K562 (cell line): ENCODE measurements at places on chromosomes 7 and 10. TPM values are rescaled to one million over a fixed set of nuclear protein-coding genes. Genes with fewer than 3 reads are reported as not detected.

DNA sequence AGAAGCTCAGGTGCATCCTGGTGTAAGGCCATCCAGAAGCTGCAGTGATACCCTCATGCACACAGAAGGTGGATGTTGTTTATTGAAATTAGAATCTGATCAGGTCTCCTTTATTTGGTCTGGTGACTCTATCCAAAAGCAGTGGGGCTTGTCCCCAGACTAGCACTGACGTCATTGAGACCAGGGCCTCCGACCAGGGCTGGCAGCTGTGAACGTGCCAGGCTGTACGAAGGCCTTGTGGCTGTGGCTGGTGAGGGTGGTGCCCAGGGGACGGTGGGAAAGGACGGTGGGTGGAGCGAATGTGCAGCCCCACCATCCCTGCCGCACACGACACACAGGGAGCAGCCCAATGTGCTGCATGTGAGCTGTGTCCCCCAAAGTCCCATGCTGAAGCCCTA is 160.0 kb downstream of the ADARB2 start:
- H3K27me3 ChIP-seq = peaks cover 20% of the 10 kb centered on the region
- no peak overlapping the region for H3K27ac ChIP-seq
- no peaks in the 10 kb centered on the region for H3K36me3 ChIP-seq
- no peak overlapping the region for H3K4me3 ChIP-seq

SLC13A4 gene
- total RNA-seq = 0.60 and 0.66 TPM in 2 replicates

GRCh38 chr10:129426606-129427005 is 40.4 kb upstream of the MGMT start:
- no peak overlapping the region for H3K4me3 ChIP-seq
- DNase-seq = no peak
- no peaks in the 10 kb centered on the region for H3K4me1 ChIP-seq
- no peaks in the 10 kb centered on the region for H3K36me3 ChIP-seq
- H3K27ac ChIP-seq = no peak overlapping the region
- H3K27me3 ChIP-seq = no peaks in the 10 kb centered on the region

DNA sequence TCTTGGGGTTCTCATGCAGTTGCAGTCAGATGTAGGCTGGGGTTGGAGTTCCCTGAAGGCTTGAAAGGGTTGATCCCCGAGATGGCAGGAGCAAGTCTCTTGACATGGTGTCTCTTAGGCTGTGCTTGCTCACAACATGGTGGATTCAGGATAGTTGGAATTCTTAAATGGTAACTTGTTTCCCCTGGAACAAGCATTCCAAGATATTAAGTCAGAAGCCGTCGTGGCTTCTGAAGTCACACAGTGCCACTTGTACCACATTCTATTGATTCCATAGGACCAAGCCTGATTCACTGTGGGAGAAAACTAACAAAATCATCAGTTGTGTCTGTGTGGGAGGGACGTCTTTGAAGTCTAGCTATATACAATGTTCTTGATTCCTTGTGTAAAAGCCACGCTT is 3.5 kb upstream of the SLC35B4 start:
- no peaks in the 10 kb centered on the region for H3K36me3 ChIP-seq
- no peak overlapping the region for H3K4me3 ChIP-seq
- H3K4me1 ChIP-seq = peaks cover 3% of the 10 kb centered on the region; the same call in 1 of the 3 replicates
- no peak overlapping the region for H3K27ac ChIP-seq
- no peak for DNase-seq
- H3K27me3 ChIP-seq = peaks cover 6% of the 10 kb centered on the region

FAM25G gene
- total RNA-seq = not detected in 2 replicates

DNA sequence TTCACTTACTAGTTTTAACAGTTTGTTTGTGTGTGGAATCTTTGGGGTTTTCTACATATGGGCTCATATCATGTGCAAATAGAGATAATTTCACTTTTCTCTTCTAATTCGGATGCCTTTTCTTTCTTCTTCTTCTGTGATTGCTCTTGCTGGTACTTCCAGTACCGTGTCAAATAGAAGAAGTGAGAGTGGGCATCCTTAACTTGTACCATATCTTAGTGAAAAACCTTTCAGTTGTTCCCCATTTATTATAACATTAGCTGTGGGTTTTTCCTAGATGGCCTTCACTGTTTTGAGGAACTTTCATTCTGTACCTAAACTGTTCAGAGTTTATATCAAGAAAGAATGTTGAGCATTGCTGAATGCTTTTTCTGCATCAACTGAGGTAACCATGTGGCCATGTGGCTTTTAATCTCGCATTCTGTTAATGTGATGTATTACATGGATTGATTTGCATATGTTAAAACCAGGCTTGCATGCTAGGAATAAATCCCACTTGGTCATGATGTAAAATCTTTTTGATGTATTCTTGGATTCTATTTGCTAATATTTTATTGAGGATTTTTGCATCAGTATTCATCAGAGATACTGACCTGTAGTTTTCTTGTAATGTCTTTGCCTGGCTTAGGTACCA is 78.7 kb downstream of the FAM107B start:
- DNase-seq = no peak
- no peaks in the 10 kb centered on the region for H3K4me1 ChIP-seq
- H3K36me3 ChIP-seq = no peaks in the 10 kb centered on the region
- peaks cover 19% of the 10 kb centered on the region; the same call in 2 of the 3 replicates for H3K27me3 ChIP-seq

- H3K27ac ChIP-seq = no peak overlapping the region
- peaks cover 9% of the 10 kb centered on the region for H3K4me1 ChIP-seq
- H3K4me3 ChIP-seq = no peak overlapping the region
- H3K36me3 ChIP-seq = 0 out of 3 replicates have a peak, but pooled peaks cover 2% of the 10 kb centered on the region
- no peak for DNase-seq
Observed at GRCh38 chr10:80144696-80145131, 12.2 kb downstream of the PLAC9 start.

GRCh38 chr10:102781921-102782557 is 38.3 kb downstream of the WBP1L start:
- H3K36me3 ChIP-seq = peaks cover 4% of the 10 kb centered on the region; the same call in 1 of the 3 replicates
- no peak overlapping the region for H3K4me3 ChIP-seq
- H3K27me3 ChIP-seq = no peaks in the 10 kb centered on the region
- no peak for DNase-seq

DNA sequence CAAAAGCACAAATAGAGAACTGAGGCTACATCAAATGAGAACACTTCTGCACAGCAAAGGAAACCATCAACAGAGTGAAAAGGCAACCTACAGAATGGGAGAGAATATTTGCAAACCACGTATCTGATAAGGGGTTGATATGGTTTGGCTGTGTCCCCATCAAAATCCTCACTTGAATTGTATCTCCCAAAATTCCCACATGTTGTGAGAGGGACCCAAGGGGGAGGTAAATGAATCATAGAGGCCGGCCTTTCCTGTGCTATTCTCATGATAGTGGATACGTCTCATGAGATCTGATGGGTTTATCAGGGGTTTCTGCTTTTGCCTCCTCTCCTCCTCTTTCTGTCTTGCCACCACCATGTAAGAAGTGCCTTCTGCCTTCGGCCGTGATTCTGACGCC is 120.6 kb upstream of the FRMD4A start:
- DNase-seq = no peak
- no peak overlapping the region for H3K4me3 ChIP-seq
- peaks cover 5% of the 10 kb centered on the region; the same call in 1 of the 3 replicates for H3K27me3 ChIP-seq
- H3K36me3 ChIP-seq = no peaks in the 10 kb centered on the region
- no peak overlapping the region for H3K27ac ChIP-seq

DNA sequence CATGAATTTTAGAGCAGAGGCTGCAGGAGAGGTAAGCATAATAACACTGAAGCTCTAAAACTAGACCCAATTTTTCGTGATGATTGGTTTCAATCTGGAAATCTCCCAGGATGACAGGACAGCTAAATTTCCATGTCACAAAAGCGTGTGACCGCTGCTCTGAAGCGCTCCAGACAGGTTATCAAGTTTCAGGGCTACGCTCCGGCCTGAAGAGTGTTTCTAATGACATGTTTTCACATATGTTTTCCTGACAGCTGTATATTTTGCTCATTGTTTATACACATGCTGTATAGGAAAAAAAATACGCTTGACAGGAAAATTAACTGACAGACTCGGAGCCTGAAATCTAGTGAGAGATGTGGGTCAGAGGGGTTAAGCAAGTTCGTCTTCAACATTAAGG is 219.8 kb upstream of the BMPER start:
- H3K4me1 ChIP-seq = no peaks in the 10 kb centered on the region
- H3K27me3 ChIP-seq = no peaks in the 10 kb centered on the region
- no peak overlapping the region for H3K4me3 ChIP-seq
- DNase-seq = no peak

GRCh38 chr10:100888957-100889356 is 23.8 kb upstream of the SLF2 start:
- H3K27me3 ChIP-seq = peaks cover 2% of the 10 kb centered on the region; the same call in 2 of the 3 replicates
- H3K4me3 ChIP-seq = no peak overlapping the region
- H3K4me1 ChIP-seq = no peaks in the 10 kb centered on the region
- no peak overlapping the region for H3K27ac ChIP-seq

DNA sequence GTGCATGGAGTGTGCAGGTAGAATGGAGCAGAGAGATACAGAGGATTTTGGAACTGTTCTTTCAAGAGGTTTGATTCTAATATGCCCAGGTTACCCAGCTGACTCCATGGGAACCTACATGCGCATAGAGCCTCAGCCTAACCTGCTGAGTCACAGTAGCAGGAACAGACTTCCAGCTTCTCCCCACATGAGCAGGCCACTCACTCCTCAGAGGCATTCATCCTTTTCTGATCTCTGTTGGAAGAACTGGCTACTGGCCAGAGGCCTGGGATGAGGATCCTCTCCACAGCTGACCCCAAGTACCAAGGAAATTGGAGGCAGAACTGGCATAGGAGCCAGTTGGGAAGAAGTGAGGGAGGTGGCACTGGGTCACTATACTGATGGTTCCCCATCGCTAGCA is 17.9 kb upstream of the CCSER2 start:
- no peaks in the 10 kb centered on the region for H3K27me3 ChIP-seq
- DNase-seq = no peak
- no peaks in the 10 kb centered on the region for H3K36me3 ChIP-seq
- H3K4me3 ChIP-seq = no peak overlapping the region

- H3K36me3 ChIP-seq = no peaks in the 10 kb centered on the region
- no peak for DNase-seq
- H3K4me3 ChIP-seq = no peak overlapping the region
Observed at GRCh38 chr7:157522954-157523353, 186.2 kb downstream of the DNAJB6 start.

GRCh38 chr10:81875467-81876252 is 666 bp downstream of the NRG3 start:
- H3K27ac ChIP-seq = no peak overlapping the region
- H3K27me3 ChIP-seq = no peaks in the 10 kb centered on the region
- no peak for DNase-seq

GRCh38 chr7:155872678-155873369 is 60.6 kb upstream of the SHH start:
- H3K36me3 ChIP-seq = no peaks in the 10 kb centered on the region
- H3K27me3 ChIP-seq = peaks cover 35% of the 10 kb centered on the region
- no peaks in the 10 kb centered on the region for H3K4me1 ChIP-seq
- no peak overlapping the region for H3K27ac ChIP-seq
- DNase-seq = no peak

DNA sequence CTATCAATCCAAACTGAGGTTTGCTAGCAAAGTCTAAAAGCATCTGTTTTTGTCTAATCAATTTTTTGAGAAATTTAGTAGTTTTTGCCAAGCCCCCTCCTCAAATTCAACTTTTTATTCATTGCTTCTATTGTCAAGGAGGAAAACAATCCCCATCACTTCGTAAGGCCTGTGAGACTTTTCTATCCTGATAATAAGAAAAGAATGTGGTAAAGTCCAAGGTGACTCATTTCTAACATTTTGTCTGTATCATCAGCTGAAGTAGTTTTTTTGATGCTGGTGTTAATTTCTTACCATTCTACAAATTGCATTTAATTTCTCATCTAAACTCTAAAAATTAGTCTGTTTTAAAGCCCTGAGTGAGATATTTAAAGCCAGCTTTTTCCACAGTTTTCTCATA is 11.7 kb downstream of the ANK3 start:
- DNase-seq = no peak
- no peak overlapping the region for H3K27ac ChIP-seq
- H3K4me3 ChIP-seq = no peak overlapping the region
- H3K27me3 ChIP-seq = no peaks in the 10 kb centered on the region
- no peaks in the 10 kb centered on the region for H3K4me1 ChIP-seq

HOXA3 gene
- 0.04 and 0.18 TPM in 2 replicates for total RNA-seq

DNA sequence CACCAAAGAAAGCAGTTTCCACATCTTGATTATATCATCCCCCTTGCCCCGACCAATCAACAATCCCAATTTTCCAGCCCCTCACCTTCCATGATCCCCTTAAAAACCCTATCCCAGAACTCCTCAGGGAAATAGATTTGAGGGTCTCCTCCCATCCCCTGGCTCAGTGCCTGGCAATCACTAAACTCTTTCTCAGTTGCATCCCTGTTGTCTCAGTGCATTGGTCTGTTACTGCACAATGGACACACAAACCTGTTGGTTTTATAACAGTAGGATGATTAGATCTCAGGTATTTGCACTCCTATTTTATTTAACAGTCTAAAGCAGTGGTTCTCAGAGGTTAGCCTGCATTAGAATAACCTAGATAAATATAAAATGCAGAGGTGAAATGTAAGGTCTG is 45.2 kb upstream of the RELN start:
- no peak overlapping the region for H3K27ac ChIP-seq
- no peak for DNase-seq
- H3K4me3 ChIP-seq = no peak overlapping the region
- H3K36me3 ChIP-seq = no peaks in the 10 kb centered on the region
- H3K27me3 ChIP-seq = no peaks in the 10 kb centered on the region
- no peaks in the 10 kb centered on the region; the same call in 1 of the 2 replicates for H3K4me1 ChIP-seq

- no peaks in the 10 kb centered on the region for H3K4me1 ChIP-seq
- H3K27me3 ChIP-seq = no peaks in the 10 kb centered on the region
- H3K27ac ChIP-seq = no peak overlapping the region
- peak; percentile 12 for DNase-seq
- H3K4me3 ChIP-seq = no peak overlapping the region
Observed at GRCh38 chr10:131310142-131310541, 1.4 kb downstream of the TCERG1L start.

- no peak overlapping the region for H3K27ac ChIP-seq
- H3K36me3 ChIP-seq = no peaks in the 10 kb centered on the region; the same call in 2 of the 3 replicates
- H3K4me3 ChIP-seq = no peak overlapping the region
- no peaks in the 10 kb centered on the region for H3K27me3 ChIP-seq
- H3K4me1 ChIP-seq = peaks cover 6% of the 10 kb centered on the region; the same call in 1 of the 2 replicates
- peak; percentile 63 for DNase-seq
Observed at GRCh38 chr7:130887957-130888371, 154.0 kb upstream of the KLF14 start.

DNAH11 gene
- total RNA-seq = 0.02 TPM in 1 of 2 replicates, not detected in the other

GPC2 gene
- total RNA-seq = 4.7 and 5.1 TPM in 2 replicates

GIMAP6 gene
- 0.38 and 0.49 TPM in 2 replicates for total RNA-seq

- no peaks in the 10 kb centered on the region for H3K4me1 ChIP-seq
- H3K4me3 ChIP-seq = no peak overlapping the region
- no peak overlapping the region for H3K27ac ChIP-seq
- H3K27me3 ChIP-seq = no peaks in the 10 kb centered on the region
- H3K36me3 ChIP-seq = no peaks in the 10 kb centered on the region
Observed at GRCh38 chr10:89940076-89940475, 238.7 kb downstream of the KIF20B start.

NEURL1 gene
- 0.11 and 0.20 TPM in 2 replicates for total RNA-seq

GRCh38 chr7:80187279-80187678 is 52.6 kb downstream of the GNAI1 start:
- no peaks in the 10 kb centered on the region for H3K36me3 ChIP-seq
- no peak overlapping the region for H3K4me3 ChIP-seq
- no peaks in the 10 kb centered on the region for H3K4me1 ChIP-seq

C1QL3 gene
- not detected in 2 replicates for total RNA-seq

EPDR1 gene
- 0.11 and 0.22 TPM in 2 replicates for total RNA-seq

COL28A1 gene
- total RNA-seq = 0.13 and 0.40 TPM in 2 replicates

GRCh38 chr10:110034596-110034995 is 26.8 kb downstream of the ADD3 start:
- no peak overlapping the region for H3K4me3 ChIP-seq
- H3K27ac ChIP-seq = no peak overlapping the region
- H3K36me3 ChIP-seq = no peaks in the 10 kb centered on the region
- H3K4me1 ChIP-seq = peaks cover 2% of the 10 kb centered on the region; the same call in 1 of the 3 replicates
- DNase-seq = no peak
- H3K27me3 ChIP-seq = no peaks in the 10 kb centered on the region

UCN3 gene
- not detected in 2 replicates for total RNA-seq
